ENCODE measurements at places on chromosomes 3 and 15.

- no peak for DNase-seq
These were observed 120.1 kb upstream of the SLC25A36 start for GRCh38 chr3:140821493-140821892.

GRCh38 chr15:68410466-68411342, 21.3 kb downstream of the ITGA11 start:
- no peak for DNase-seq

DNA sequence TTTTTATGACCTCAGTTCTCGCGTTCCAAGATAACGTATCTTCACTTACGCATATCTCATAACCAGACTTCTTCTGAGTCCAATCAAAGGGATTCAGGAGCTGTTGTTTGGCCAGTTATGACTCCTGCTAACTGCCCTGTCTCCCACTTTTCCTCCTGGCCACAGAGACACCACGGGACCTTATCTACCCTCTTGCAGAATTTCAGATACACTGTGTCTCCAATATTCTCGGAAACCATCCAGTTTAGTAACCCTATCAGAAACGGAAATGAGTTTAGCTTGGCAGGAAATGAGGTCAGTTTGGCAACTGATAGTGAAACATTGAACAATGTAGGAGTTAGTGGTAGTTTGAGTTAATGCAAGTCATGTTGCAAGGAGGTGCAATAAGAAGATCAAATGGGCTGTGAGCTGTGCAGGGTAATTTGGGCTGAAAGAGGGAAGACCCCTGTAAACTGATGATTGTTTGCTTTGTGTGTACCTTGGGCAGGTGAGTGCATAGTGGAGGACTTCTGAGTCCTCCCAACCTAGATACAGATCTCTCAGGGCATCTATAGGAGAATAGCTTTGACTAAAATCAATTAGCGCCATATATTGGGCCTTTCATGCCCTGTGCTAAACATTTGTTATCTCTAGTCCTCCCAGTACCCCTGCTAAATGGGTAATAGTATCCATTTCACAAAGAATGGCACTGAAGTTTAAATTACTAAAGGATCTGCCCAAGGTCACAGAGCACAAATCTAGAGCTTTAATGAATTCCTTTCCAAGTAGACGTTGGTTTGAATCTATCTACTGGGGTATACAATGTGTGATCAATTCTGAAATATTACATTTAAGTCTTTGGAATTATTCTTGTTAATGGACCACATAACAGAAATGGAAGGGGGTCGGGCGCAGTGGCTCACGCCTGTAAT, 41.3 kb upstream of the PIK3CB start:
- DNase-seq: no peak

DNA sequence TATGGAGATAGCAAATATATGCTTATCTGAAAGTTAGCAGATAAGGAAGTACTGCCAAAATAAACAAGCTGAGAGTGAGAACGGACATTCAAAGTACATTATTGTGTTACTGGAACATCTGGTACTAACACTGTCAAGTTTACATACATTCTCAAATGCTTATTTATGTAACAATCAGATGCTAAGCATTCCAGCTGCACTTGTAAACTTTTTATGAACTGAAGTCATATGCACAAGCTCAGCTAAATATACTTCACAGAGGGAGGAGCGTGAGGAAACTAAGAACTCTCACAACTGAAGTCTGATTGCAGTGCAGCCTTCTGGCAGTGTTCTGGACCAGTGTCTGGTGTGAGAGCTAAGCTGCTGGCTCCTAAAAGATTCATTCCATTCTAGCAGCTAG, 223.7 kb upstream of the NANOGP8 start:
- no peak for DNase-seq

DNA sequence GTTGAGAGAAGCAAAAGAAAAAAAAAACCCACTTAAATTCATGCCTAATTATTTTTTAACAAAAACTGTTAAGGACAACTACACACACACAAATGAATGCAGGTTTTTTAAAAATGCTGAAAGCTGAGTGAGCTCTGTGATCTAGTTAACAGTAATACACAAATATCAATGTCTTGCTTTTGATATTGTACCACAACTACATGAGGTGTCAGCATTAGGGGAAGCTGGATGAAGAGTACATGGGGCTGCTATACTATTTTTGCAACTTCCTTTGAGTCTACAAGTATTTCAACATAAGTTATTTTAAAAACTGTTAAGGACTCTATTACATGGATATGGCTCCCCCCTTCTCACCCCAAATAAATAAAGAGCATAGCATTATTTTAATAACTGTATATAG, 44.7 kb downstream of the SUCLG2 start:
- DNase-seq: no peak

DNA sequence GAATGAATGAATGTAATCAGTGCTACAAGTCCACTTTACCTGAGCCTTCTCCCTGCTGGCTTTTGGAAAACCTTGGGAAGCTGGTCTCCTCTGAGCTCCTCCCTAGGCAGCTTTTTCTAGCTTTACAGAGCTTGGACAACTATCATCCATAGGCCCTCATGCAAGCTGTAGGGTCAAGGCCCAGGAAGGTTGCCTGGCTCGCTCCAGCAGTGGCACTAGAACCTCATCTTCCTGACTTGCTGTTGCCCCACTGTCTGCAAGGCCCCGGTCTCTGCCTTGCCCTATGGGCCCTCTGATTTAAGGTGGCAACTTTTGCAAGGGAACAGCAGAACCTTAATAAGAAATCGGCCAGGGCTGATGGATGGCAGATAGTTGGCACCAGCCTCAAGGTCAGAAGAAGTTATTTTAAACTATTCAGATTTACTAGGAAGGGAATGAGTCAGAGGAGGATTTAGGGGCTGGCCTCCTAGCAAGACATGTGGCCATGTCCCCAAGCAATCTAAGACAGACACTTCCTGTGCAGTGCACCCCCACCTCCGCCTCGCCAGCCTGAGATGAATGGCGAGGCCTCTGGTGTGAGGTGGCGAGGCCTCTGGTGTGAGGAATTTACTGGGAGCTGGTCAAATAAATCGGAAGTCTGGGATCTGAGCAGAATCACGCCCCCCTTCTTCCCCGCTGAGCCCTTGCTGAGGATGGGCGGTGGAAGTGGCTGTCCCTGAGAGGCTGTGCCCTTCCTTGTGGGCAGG, 180.8 kb downstream of the MEGF11 start:
- no peak for DNase-seq

DNA sequence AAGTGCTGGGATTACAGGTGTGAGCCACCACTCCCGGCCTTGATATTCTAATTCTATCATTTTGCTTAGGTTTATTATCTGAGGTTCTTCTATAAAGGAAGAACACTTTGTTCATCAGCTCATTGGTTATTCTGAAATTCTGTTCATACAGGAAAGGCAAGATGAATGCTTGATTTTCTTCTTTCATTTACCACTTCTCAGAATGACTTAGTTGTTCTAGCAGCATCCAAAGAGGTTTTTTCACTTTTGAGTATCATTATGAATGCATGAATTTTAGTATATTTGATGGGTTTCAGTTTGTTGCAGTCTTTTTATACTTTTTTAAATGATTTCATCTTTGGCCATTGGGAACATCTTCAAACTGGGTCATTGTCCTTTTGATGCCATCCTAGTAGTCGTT, 51.8 kb downstream of the RNF111 start:
- no peak for DNase-seq

- no peak for DNase-seq
These were observed 2.5 kb upstream of the FBN1 start for GRCh38 chr15:48647962-48648361.

- no peak for DNase-seq
These were observed 25.6 kb downstream of the SEC22C start for GRCh38 chr3:42556089-42556632.

- DNase-seq: no peak
These were observed 130.1 kb upstream of the BHLHE40 start for GRCh38 chr3:4849136-4849535.

GRCh38 chr3:66195347-66195783, 25.4 kb upstream of the SLC25A26 start:
- DNase-seq: no peak

GRCh38 chr3:18217507-18218174, 207.5 kb downstream of the SATB1 start:
- no peak for DNase-seq

DNA sequence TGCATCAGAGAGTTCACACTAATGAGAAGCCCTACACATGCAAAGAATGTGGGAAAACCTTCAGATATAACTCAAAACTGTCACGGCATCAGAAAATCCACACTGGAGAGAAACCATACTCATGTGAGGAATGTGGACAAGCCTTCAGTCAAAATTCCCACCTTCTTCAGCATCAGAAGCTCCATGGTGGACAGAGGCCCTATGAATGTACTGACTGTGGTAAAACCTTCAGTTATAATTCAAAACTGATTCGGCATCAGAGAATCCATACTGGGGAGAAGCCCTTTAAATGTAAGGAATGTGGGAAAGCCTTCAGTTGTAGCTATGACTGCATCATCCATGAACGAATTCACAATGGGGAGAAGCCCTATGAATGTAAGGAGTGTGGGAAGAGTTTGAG, 10.2 kb downstream of the ZNF619 start:
- no peak for DNase-seq

- no peak for DNase-seq
These were observed 915 bp upstream of the CALML4 start for GRCh38 chr15:68205954-68206539.

DNA sequence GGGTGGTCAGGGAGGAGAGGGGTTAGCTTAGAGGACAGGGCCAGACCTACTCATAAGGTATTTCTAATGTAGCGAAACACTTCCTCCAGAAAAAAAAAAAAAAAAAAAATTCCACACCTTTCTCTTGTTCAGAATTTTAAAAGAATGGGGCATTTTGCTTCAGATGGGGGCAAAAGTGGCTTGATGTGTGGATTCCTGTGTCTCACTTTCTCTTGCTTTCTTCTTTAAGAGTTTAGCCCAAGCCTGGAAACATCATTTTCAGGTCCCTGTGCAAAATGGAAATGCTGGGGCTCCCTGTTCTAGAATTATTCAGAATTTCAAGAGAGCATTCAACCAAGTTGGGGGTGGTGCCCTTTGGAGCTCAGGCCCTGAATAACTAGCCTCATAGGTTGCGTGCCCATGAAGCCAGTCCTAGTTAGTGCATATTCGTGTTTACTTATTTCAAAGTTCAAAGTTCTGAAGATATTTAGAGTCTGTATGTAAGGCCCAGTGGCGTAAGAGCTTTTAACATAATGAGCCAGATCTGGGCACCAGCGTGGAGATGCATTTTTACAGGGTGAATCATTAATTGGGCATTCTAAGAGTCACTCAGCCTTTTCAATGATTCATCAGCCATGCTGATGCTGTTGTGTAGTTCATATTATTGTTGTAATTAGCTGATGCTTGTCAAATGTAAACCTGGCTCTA, 104.5 kb downstream of the RPLP1 start:
- no peak for DNase-seq

- no peak for DNase-seq
These were observed 67.6 kb downstream of the SLC6A11 start for GRCh38 chr3:10883478-10884234.

- DNase-seq: no peak
These were observed 27.6 kb upstream of the ATP8B4 start for GRCh38 chr15:50146632-50147031.

GRCh38 chr15:92123962-92124656, 269.6 kb upstream of the ST8SIA2 start:
- DNase-seq: no peak

DNA sequence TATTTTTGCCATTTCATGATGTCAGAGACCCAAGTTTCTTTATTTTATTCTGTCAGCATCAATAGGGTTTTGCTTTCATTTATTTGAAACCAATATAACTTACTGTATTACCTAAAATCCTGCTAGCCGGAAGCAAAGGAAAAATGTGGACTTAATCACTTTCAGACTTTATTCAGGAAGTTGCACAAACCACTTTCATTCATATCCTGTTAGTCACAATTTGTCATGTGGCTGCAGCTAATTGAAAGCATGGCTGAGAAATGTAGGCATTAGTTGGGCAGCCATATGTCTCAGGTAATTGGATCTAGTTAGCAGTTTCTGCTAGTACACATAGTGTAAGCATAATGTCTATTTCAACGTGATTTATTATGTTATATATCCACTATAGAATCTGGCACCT, 462.3 kb upstream of the SGO1 start:
- no peak for DNase-seq

- no peak for DNase-seq
These were observed 11.8 kb upstream of the CCR8 start for GRCh38 chr3:39317571-39318169.

- no peak for DNase-seq
These were observed 633.7 kb upstream of the SUCLG2 start for GRCh38 chr3:68288085-68288484.

DNA sequence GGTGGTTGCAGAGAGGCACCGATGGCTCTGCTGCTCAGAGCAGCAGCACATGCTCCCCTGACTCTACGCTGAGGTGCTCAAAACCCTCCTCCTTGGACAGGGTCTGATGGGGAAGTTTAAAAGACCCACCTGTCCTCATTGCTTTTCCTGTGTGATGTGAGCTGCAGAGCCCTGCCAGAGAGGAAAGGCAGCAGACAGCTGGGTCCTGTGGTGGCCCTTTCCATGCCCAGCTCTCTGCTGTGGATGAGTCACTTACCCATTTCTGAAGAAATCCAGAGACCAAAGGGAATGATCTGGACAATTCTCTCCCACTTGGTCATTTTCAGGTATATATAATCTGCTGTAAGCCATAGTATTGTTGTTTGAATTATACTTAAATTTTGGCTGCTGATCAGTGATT, 121.7 kb downstream of the CHDH start:
- DNase-seq: no peak

- no peak for DNase-seq
These were observed 904.6 kb downstream of the PDCD6IP start for GRCh38 chr3:34703053-34703452.

DNA sequence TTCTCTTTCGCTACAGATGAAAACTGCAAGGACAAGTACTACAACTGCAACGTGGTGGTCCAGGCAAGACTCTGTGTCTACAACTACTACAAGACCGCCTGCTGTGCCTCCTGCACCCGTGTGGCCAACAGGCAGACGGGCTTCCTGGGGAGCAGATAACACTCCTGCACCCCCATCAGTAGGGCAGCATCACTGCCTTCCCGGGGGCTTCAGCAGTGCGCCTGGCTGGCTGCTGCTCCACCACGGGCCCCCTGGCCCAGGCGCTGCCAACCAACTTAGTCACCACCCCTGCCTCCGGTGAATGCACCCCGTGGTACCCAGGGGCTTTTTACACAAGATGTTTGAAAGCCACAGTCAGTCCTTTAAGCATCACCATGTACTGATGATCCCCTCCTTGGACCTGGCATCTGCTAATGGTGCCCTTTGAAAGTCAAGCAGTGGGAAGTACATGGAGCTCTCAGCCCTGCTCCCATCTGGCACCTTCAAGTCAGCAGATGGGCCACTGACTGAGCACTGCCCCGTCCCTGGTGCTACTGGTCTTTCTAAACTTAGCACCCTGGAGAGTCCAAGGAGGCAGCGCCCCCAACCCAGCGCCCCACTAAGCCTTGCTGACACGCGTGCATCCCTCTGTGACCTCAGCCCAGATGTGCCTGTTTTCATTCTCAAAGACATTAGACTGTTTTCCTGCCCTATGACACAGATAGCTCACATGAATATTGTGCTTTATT, 33.0 kb upstream of the NR2E3 start:
- DNase-seq: no peak

GRCh38 chr3:16061491-16061890, 113.0 kb upstream of the GALNT15 start:
- no peak for DNase-seq
